Aortic smooth muscle cell (primary cell): ENCODE measurements at places on chromosomes 3 and 15. TPM values are rescaled to one million over a fixed set of nuclear protein-coding genes. Genes with fewer than 3 reads are reported as not detected.

Gene CLDN1
- not detected in 2 replicates for total RNA-seq

Gene PLCL2
- 5.8 and 8.1 TPM in 2 replicates for total RNA-seq

Gene ITIH3
- total RNA-seq = 1.1 and 2.8 TPM in 2 replicates

Gene FSTL1
- 849 and 1,254 TPM in 2 replicates for total RNA-seq

Gene WDR93
- under 0.01 and 0.06 TPM in 2 replicates for total RNA-seq
